Activated T-cell treated with anti-CD3 and anti-CD28 coated beads, Interleukin-2, amount 50 U/mL, for 72 hours (primary cell): ENCODE measurements at places on chromosomes 11 and 22. TPM values are rescaled to one million over a fixed set of nuclear protein-coding genes. Genes with fewer than 3 reads are reported as not detected.

DNA sequence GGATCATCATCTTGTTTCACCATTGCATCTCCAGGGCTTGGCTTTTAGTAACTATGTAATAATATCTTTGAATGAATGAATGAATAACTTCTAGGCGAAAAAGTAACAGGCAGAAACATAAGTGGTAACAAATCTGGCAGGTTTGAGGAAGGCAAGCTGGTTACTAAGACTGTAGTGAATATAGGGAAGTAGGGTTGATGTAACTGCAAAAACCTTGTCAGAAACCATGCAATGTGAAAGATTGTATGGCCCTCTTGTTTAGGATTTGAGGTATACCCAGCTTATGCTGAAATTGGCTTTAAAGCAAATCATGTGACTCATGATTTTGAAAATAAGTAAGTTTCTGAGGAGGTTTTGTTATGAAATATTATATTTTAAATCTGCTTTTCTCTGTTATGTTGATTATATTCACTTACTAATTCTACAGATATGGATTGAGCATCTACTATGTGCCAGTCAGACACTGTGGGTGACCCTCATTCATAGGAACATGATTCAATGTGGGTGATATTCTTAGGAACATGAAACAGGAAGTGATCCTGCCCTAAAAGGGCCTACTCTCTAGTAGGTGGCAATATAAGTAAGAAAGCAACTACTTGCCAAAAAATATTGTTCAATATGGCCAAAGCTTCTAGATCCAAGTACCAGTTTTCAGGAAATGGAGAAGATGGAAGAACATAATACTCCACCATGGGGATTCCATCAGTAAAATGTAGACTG is 115.5 kb upstream of the CCDC90B start:
- no peak overlapping the region for H3K27ac ChIP-seq
- H3K36me3 ChIP-seq: no peaks in the 10 kb centered on the region
- no peak overlapping the region for H3K4me3 ChIP-seq
- no peak for DNase-seq

The C11orf52 gene
- not detected for total RNA-seq

DNA sequence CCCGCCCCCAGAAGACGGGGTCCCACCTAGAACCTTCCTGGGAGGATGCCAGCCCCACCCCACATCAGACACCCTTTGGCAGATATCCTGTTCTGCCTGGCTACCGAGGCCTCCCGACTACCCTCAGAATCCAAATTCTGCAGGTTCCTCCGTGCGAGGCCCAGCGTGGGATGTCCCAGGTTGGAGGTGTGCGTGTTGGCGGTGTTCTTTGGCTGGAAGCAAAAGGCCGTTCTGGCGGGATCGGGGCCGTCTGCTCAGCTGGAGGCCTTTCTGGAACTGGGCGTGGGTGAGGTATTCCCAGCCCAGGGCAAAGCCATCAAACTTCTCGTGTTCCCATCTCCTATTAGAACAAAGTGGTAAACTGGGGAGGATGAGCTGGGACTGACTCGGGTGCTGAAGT is 32.6 kb downstream of the NUP50 start:
- H3K36me3 ChIP-seq: no peaks in the 10 kb centered on the region
- no peak overlapping the region for H3K27ac ChIP-seq
- no peak overlapping the region for H3K4me3 ChIP-seq
- H3K27me3 ChIP-seq: no peaks in the 10 kb centered on the region
- H3K4me1 ChIP-seq: no peaks in the 10 kb centered on the region
- DNase-seq: no peak

The FAM118A gene
- total RNA-seq: 130 TPM

DNA sequence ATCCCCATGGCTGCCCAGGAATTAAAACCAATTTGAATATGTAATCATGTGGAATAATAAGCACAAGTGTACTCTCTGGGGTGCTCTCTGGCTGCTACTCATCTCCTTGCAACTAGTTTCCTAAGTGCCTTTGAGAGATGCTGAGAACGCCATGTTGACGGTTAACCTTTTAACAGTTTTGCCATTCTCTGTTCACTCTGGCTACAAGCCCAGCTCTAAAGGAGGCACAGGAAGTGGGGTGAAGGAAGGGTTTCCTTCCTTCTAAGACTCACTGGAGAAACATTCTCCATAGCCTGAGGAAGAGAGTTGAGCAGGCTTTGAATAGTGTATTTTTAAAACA is 122.0 kb upstream of the ZC3H12C start:
- H3K4me1 ChIP-seq: peaks cover 12% of the 10 kb centered on the region
- DNase-seq: no peak
- H3K27me3 ChIP-seq: peaks cover 13% of the 10 kb centered on the region
- H3K4me3 ChIP-seq: peak overlapping the region; percentile 3
- no peaks in the 10 kb centered on the region for H3K36me3 ChIP-seq

The LDHAL6A gene
- total RNA-seq: not detected

- H3K36me3 ChIP-seq: no peaks in the 10 kb centered on the region
- H3K4me1 ChIP-seq: no peaks in the 10 kb centered on the region
- H3K27me3 ChIP-seq: peaks cover 15% of the 10 kb centered on the region
- H3K4me3 ChIP-seq: no peak overlapping the region
- no peak overlapping the region for H3K27ac ChIP-seq
Observed at GRCh38 chr11:8177136-8177535, 8.3 kb upstream of the RIC3 start.

DNA sequence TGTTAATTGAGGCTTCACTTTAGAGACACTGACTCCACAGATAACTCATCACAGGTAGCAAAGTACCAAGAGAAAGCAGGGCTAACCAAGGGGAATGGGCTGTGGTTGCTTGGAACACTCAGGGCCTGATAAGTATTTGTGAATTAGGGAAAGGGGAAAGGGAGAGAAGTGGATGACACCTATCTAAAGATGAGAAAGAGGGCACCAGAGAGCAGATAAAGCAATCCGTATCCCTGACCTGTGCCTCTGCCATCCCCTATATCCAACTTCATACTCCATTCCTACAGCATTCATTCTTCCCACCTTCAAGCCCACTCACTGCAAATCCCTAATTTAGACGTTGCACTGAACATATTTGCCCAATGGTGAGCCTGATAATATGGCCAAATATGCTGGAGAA is 43.0 kb upstream of the API5 start:
- H3K27me3 ChIP-seq: no peaks in the 10 kb centered on the region
- DNase-seq: no peak
- H3K4me3 ChIP-seq: no peak overlapping the region
- H3K36me3 ChIP-seq: no peaks in the 10 kb centered on the region
- H3K27ac ChIP-seq: no peak overlapping the region

DNA sequence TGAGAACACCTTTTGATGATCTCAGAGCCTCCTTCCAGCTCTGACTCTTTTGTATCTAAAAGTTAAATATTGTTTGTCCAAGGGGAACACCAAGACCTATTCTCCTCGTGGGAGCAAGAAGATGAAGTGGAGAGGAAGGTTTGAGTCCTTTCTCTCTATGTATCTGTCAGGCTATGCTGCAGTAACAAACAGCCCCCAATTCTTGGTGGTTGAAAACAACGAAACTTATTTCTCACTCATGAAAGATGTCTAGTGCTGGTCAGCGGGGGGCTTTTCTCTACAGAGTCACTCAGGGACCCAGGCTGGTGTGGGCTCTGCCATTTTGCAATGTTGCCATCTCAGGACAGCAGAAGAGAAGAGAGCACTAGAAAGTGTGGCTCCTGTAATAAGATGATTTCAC is 6.2 kb upstream of the CRYBB2 start:
- H3K4me3 ChIP-seq: no peak overlapping the region
- H3K27me3 ChIP-seq: peaks cover 19% of the 10 kb centered on the region
- no peak for DNase-seq
- peaks cover 3% of the 10 kb centered on the region for H3K36me3 ChIP-seq
- no peaks in the 10 kb centered on the region for H3K4me1 ChIP-seq

The NAALADL1 gene
- 31.6 TPM for total RNA-seq

DNA sequence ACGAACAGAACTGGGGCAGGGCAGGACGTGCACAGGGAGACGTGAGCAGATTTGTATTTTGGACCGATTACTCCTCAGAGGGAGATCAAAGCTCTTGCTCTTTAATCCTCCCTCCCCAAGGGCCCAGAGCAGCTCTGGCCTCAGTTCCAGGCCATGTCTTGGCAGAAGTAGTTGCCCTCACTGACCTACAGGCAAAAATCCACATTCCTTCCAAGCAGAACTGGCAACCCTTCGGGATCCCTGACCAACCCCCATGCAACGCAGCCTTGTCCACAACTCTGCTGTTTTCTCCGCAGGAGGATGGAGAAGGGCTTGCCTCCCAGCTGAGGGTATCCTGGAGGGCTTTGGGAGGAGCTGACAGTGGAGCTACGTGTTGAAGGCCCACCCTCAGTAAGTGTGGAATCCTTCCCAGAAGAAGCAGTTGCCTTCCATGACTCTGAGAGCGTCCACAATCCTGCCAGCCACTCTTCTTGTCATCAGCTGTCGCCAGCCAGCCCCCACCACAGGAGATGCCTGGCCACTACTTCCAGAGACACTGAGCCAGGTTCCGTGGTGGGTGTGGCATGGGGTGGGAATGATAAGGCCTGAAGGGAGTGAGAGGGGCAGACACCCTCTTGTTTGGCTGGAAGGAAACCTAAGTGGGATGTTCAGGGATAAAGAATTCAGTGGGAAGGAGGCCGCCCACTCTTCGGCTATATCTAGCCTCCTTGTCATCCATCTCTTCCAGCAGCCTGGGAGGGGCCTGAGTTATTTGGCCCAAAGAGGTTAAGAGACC is 68.1 kb downstream of the PDE2A start:
- DNase-seq: no peak
- H3K27me3 ChIP-seq: peaks cover 24% of the 10 kb centered on the region
- H3K27ac ChIP-seq: no peak overlapping the region
- no peaks in the 10 kb centered on the region for H3K4me1 ChIP-seq
- H3K36me3 ChIP-seq: no peaks in the 10 kb centered on the region
- no peak overlapping the region for H3K4me3 ChIP-seq

- H3K27me3 ChIP-seq: peaks cover 17% of the 10 kb centered on the region
- no peak overlapping the region for H3K4me3 ChIP-seq
- no peaks in the 10 kb centered on the region for H3K36me3 ChIP-seq
- H3K4me1 ChIP-seq: no peaks in the 10 kb centered on the region
- no peak overlapping the region for H3K27ac ChIP-seq
Observed at GRCh38 chr11:10696468-10697322, 3.1 kb upstream of the IRAG1 start.
